ENCODE measurements at places on chromosomes 7 and 10.

DNA sequence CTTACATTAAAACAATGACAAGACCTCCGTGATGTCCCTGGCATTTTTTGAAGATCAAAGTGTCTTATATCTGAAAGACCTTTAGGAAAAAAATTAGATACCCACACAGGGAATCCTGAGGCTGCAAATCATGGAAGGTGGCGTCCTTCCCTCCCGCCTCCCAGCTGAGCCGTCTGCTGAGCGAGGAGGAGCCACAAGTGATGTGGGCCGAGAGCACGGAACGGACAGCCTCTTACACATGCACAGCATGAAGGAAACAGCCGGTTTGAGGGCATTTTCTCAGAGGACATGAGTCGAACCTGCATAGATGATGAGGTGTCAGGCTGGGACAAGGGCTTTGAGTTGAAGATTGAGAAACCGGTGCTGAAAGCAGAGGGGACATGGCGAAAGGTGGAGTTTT is 163.3 kb downstream of the ADARB2 start:
- no peak for DNase-seq

- no peak for DNase-seq
These were observed 193.5 kb downstream of the NRG3 start for GRCh38 chr10:82068501-82068900.

DNA sequence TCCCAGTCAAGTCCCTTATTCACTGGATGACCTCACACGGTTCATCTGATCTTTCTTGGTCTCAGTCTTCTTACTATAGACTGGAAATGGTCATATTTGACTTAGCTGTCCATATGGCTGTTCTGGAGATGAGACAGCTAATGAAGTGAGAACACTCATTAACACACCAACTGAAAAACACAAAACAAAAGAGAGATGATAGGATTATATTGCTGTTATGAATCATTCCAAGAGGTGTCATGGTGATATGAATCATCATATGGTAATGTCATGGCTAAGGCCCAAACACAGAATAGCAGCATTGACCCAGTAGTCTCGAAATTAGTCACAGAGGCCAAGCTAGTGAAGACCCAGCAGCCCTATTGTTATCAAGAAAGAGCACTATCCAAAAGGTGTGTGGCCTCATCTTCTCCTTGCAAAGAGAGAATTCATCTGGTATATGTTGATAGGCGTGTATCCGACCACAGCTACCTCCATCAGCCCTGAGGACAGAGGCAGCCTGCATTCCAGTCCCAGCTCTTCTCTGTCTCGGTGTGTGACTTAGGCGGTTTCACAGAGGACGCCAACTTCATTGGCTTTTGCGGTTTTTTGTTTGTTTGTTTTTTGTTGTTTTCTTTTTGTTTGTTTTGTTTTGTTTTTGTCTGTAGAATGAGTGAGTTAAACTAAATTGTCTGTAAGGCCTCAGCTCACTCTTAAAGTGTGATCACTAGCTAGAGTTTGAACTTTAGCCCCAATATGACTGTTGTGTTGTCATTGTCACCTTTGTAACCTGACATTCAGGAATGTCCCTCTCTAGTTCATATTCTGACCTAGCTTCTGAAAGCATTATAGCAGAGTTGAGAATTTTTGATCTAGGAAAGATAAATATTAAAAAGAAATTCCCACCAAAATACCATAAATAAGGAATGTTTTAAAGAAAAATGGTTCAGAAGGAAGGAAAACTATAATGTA is 97.4 kb upstream of the PDCD4 start:
- DNase-seq = no peak

- peak; percentile 45 for DNase-seq
These were observed 1.7 kb upstream of the WDR86 start for GRCh38 chr7:151411551-151411950.

DNA sequence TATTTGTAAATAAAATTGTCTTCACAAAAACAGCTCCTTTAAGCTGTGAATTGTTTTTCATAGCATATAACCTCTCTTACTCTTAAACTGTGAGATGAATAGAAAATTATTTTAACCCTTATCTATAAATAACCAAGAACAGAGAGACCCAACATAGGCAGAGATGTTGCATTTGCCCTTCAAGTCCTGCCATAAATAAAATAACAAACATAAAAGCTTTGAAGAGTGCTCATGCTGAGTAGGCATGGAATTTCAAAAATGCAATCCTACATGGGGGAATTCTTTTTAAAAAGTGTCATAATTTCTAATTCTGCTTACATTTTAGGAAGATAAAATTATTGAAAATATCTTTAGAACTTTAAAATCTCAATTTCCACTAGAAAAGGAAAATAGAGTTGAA is 124.1 kb upstream of the FERD3L start:
- no peak for DNase-seq

DNA sequence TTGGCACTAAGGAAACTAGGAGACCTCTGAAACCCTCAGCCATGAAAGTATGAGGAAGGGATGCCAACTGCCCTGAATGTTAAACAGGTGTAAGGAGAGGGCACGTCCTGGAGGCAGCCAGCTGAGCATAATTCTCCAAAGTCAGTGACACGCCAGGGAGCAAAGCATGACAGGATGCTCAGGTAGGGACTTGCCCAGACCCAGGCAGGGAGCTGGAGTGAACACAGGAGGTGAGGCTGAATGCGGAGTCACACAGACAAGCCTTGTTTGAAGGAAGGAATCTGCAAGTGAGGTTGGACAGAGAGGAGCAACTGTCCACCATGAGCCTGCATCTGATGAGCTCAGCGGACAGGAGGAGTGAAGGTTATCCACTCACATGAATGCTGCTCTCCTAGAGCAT is 41.5 kb downstream of the KLRG2 start:
- no peak for DNase-seq

GRCh38 chr7:155986497-155987160 is 174.4 kb upstream of the SHH start:
- no peak for DNase-seq

GRCh38 chr10:86823565-86823964 is 67.1 kb downstream of the BMPR1A start:
- DNase-seq = no peak

- DNase-seq = no peak
These were observed 56.4 kb upstream of the DKK1 start for GRCh38 chr10:52257692-52258075.

GRCh38 chr10:120571266-120571665 is 114.2 kb downstream of the PLPP4 start:
- DNase-seq = no peak

DNA sequence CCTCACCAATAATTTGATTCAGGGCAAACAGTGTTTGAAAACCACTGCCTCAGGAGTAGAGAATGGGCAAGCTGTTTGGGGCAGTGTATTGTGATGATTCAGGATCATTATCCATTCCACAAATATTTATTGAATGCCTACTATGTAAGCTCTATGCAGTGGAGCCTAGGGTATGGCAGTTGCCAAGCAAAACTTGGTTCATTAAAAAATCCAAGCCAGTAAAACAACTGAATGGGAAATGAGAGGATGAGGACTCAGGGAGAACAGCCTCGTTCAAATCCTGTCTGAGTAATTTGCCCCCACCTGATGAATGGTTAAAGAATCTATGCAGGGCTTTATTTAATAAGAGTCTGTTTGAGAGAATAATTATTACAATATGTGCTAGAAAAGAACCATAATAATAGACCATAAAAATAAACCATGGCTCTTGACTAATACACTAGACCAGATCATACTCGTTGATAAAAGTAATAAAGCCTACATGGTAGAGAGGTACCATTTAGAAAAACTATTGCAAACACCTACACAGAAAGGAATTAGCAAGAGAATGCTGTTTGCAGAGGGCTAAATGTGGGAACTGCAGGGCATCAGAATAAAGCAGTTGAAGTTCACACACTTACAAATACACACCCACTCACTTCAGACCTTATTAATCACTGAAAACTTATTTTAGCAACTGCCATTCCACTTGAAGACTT is 71.7 kb downstream of the CREB5 start:
- DNase-seq = no peak

DNA sequence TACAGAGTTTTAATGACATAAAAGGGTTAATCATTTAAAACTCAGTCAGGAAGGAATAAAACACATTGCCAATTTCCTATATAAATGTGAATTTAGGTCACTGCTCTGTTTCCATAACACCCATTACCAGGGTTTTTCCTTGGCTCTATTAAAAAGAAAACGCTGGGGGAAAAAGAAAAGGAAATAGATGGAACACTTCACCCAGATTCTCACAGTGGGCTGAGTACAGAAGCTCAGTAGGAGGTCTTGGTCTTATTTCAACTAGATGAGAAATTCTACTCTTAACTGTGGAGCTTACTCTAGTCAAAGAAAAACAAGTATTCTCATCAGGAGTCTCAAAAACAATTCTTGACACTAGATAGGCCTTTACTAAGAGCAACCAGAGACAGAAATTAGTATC is 36.5 kb downstream of the GLUD1 start:
- DNase-seq = no peak

- no peak for DNase-seq
These were observed 15.6 kb downstream of the ARHGAP21 start for GRCh38 chr10:24708081-24708480.

DNA sequence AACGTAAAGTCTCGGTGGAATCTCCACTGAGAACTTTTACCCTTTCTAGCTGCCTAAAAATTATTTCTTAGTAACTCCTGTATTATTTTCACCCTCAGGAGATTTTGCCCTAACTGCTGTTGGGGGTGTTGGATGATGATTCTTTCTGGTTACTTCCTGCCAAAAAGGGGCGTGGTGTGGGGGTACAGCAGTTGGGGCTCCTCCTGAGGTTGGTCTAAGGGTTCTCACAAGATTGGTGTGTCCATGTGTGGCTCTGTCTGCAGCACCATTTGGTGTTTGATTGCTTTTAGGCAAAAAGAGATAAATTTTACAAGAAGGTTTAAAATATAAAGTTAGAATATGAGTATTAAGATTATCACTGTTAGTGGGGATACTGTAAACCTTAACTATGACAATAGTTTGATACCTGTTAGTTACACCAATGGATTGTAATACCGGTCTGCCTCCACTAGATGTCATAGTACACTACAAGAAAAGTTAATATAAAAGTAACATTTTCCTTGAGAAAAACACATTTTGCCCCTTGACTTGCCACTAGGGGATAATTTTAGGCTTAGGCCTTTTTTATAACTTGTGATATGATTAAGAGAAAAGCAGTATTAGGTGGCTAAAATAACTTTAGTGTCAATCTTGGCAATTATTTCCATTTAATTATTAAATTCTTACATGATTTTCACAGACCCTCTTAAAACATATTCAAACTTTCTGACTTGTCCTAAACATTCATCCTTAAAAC is 928.7 kb downstream of the IPMK start:
- DNase-seq = peak; percentile 58

- DNase-seq = no peak
These were observed 108.2 kb downstream of the ANKRD61 start for GRCh38 chr7:6139189-6139996.

- no peak for DNase-seq
These were observed 546.1 kb upstream of the FOXK1 start for GRCh38 chr7:4136036-4136435.

DNA sequence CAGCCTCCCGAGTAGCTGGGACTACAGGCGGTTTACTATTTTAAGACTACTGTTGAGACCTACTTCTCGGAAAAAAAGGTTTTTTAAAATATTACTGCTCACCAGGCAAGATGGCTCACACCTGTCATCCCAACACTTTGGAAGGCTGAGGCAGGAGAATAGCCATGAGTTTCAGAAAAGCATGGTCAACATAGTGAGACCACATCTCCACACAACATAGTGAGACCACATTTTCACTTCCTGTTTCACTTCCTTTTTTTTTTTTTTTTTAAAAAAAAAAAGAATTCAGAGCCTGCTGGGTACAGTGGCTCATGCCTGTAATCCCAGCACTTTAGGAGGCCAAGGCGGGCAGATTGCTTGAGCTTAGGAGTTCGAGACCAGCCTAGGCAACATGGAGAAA is 46.5 kb downstream of the SVOPL start:
- peak; percentile 27 for DNase-seq

- no peak for DNase-seq
These were observed 178.7 kb downstream of the DNAJB6 start for GRCh38 chr7:157515342-157516041.

DNA sequence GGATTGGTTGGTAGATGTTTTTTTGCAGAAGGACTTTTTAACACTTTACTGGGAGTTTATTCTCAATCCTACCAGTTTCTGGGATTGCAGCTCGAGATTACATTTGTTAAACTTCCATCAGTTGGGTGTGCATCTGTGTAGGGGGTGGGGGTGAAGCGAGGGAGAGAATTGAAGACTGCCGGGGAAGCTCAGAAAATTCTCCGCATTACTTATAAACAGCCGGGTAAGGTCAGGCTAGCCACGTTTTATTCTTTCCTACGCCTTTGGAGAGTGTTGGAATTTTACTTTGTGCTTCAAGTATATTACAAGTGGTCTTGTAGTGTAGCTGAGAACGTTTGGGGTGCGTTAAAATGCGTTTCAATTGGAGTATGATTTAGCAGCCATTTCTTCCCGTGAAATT is 1.1 kb downstream of the PALS2 start:
- DNase-seq = no peak

DNA sequence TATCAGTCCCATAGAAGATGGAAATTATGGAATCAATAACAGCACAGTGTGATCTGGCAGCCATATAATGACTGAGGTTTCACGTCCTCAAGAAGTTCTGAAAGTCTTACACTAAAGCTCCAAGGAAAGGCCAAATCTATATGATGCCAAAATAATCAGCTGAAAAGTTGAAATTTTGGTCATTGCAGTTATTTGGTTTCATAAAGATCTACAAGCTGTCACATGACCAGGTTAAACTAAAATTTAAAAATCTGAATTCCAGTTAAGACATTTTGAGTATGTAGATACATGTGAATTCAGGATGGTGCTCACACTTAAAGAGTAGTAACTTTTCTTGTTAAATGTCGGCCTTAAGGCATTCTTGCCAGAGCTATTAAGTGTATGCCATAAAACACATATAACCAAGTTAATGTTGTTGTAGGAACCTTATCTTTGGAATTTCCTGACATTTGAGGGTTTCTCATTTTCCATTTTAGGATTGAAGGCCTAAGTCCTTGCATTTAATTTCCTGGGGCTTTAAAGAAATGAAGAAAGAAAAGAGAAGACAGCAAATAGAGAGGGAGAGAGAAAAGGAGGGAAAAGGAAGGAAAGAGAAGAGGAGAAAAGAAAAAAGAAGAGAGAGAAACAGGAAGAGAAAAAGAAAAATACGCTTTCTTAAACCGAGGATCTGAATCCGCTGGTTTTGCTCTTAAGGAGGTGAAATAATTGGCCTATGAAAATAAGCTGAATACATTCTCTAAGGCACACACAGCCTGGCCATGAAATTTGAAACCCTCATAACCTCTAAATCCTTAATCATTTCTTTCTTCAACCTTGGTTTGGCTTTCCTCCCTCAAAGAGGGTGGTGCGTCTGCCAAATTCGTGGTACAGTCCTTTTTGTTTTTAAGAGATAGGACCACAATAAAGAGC is 43.8 kb downstream of the DENND2A start:
- DNase-seq = no peak

- no peak for DNase-seq
These were observed 91.9 kb downstream of the WNT2 start for GRCh38 chr7:117231047-117231359.

GRCh38 chr7:109532262-109532992 is 962.8 kb downstream of the DNAJB9 start:
- DNase-seq = no peak

DNA sequence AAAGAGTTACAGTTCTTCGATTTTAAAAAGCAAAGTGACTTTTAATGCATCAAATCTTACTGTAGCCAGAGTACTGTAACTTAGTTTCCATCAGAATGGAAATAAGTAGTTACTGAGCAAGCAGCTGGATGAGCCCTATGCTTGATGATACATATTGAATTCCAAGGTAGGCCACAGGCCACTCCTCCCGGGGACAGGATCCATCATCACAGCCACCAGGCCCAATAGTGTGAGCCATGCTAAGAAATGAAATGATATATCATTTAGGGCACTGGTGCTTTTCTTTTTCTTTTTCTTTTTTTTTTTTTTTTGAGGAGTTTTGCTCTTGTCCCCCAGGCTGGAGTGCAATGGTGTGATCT is 42.9 kb upstream of the TOMM7 start:
- DNase-seq = no peak
